ENCODE measurements at places on chromosomes 1 and 21.

- DNase-seq, result no peak
These were observed 1502.5 kb downstream of the KCNT2 start for GRCh38 chr1:195105773-195106172.

GRCh38 chr1:98360864-98361263, 300.7 kb upstream of the SNX7 start:
- DNase-seq, result no peak

- no peak for DNase-seq
These were observed 4.7 kb downstream of the PRKACB start for GRCh38 chr1:84148758-84149157.

- DNase-seq, result no peak
These were observed 11.9 kb downstream of the WNT9A start for GRCh38 chr1:227935826-227936225.

DNA sequence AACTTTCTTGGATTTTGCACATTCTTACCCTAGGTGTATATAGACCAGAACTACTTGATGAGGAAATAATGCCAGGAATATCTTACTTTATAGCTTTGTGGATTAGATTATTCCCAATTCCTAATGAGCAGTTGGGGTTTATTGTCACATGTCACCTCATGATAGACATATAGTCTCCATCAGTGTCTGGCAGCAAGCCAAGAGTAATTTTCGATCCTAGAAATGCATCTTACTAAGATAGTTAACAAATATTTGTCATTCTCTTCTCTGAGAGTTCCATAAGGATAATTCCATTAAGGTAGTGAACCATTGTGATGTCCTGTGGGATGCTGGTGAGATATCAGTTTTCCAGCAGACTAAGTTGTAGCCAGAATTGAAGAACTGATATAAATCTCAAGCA, 1282.9 kb upstream of the B3GALT2 start:
- DNase-seq, result no peak

- DNase-seq, result no peak
These were observed 789 bp downstream of the BTF3L4 start for GRCh38 chr1:52056937-52057231.

DNA sequence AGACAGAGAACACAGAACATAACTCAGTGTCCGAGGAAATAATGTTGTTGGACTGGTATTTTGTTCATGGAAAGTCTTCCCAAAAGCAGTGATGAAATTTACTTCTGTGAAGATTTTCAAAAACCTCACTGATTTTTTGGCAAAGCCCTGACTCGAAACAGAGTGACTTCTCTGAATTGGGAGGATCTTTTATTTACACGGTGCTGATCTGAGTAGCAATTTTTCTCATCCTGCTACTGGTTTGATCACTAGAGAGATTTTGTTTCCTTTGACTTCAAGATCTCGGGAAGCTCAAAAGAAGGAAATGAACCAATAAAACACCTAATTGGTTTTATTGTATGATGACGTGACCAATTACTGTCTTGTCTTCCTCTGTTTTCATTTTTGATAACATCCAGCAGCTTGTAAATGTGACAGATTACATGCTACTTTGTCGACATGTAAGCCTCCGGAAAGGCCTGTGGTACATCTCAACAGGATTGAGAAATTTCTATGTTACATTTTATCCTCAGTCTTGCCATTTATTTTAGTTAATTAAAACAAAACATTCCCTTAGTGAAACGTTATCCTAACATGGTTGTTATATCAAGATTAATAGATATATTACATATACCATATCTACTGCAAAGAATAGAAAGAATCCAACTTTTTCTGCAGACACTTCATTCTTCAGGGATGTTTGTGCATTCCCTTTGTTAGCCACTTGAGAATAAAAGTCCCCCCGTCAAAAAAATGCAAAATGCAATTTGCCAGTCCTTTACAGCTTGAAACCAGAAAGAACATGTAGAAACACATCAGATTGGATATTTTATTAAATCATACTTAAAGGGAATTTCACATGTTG, 42.8 kb upstream of the IFI44L start:
- no peak for DNase-seq

- DNase-seq, result no peak
These were observed 711.2 kb downstream of the KCNT2 start for GRCh38 chr1:195897076-195897475.

- DNase-seq, result no peak
These were observed 287.8 kb upstream of the USP25 start for GRCh38 chr21:15441992-15442391.

DNA sequence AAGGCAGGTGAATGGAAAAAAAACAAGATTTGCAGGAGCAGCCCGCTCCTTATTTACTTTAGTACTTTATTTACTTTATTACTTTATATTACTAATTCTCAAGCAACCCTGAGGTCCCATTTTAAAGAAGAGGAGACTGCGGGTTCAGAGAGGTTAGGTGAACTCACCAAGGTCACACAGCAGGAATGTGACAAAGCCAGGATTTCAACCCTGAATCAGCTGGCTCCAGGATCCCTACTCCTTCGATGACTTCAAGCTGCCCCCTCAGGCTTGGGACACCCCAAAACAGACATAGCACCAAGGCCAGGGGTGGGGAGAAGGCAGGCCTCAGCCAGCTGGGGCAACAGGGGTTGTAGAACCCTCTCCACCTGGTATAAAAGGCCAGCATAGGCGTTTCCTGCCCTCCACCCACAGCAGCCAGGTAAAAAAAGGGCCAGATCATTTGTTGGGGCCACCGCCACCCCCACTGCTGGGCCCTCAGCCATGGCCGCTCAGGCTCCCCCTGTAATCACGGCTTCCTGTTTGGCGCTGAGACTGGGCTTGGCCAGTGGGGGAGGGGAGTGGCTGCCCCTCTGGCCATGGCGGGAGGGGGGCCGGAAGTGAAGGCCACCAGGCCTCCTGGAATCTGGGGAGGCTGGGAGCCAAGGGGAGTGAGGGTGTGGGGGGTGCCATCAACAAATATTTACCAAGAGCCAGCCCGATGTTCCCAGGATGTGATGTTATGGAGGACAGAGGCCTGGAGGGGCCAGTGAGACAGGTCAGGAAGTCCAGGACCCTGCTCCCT, 6.6 kb downstream of the SDC3 start:
- no peak for DNase-seq

GRCh38 chr1:41291195-41291594, 49.1 kb upstream of the SCMH1 start:
- DNase-seq, result no peak

DNA sequence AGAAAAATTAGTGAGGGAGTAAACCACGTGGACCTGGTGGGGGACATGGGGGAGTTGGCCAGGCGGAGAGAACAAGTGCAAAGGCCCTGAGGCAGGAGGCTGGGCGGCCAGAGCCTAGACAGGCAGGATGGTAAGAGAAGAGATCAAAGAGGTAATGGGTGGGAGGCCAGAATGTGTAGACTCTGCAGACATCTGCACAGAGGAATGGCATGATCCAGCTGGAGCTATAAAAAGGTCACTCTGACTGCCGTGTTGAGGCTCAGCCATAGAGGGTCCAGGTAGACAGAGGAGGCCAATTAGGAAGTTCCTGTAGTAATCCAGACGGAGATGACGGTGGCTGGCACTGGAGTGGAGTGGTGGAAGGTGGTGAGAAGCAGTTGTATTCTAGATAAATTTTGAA, 3.6 kb downstream of the H6PD start:
- DNase-seq, result no peak

GRCh38 chr1:81379430-81379829, 421.3 kb upstream of the ADGRL2 start:
- DNase-seq, result no peak

GRCh38 chr1:236058141-236058934, 6.6 kb downstream of the NID1 start:
- DNase-seq, result no peak

- DNase-seq, result no peak
These were observed 228.6 kb downstream of the DSCAM start for GRCh38 chr21:40618191-40618973.

DNA sequence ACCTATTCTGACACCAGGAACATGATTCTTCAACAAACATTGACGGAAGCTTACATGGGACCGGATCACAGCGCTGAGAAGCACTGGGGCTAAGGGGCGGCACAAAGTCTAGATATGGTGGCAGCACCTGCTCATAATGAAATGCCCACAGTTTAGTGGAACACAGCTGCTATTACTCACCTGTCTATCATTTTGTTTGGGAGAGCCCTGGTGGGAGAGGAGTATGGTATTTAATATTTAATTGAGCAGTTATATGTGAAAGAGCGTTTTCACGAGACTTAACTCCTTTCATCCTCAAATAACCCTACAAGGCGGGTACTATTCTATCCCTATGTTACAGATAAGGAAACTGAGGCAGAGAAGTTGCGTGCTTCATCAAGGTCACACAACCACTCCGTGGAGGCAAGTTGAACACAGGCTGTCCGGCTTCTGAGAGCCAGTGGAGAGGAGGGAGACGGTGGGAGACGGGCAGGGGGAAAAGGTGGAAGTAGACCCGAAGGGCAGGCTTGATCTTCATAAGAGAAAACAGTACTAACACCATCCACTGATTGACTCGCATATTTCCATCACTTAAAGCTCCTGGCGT, 790 bp upstream of the TSNAX start:
- no peak for DNase-seq

GRCh38 chr1:176579087-176579486, 116.1 kb downstream of the PAPPA2 start:
- no peak for DNase-seq

DNA sequence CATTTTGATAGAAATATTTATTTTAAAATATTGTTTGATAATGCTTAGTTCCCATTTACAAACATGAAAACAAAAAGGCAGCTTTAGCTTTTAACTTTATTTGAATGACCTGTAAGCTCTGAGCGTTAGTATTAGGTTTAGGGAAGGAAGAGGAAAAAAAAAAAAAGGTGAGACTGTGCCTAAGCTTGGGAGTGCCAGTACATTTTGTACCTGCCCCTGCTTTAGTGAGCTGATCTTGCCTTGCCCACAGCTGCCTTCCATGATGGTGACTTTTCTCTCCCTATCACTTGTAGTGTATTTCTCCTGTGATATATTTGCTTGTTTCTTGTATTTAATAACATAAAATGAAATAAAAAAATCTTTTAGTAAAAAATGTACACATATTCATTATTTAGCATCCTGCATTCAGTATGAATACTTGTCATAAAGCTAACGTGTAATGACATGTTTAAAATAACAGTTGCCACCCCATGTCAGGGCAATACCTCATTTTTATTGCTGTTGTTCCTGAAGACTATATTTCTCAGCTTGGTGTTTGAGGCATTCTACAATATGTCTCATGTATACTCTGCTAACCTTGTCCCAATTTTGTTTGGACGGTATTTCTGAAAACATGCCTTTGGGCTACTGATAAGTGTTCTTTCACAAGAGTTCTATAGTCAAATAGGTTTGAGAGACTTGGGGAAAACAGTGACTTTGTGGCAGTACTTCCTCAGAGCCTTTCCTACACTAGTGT, 76.3 kb downstream of the NEK7 start:
- no peak for DNase-seq

DNA sequence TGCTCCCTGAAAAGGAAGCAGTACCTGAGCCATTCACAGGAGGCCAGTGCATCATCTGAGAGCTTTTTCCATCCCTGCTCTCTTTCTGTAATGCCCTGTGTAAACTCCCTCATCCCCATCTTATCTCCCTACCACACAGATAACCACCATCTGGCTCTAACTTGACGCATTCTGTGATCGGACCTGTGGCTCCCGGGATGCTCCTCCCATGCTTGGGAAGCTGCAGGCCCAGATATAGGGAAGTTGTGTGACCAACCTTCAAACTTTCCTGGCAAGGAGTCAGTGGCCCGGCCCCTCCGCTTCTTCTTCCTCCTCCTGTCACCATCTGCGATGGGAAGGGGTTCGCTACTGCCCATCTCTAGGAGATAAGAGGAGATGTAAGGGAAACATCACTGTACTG, 21.1 kb downstream of the MKNK1 start:
- DNase-seq, result no peak

DNA sequence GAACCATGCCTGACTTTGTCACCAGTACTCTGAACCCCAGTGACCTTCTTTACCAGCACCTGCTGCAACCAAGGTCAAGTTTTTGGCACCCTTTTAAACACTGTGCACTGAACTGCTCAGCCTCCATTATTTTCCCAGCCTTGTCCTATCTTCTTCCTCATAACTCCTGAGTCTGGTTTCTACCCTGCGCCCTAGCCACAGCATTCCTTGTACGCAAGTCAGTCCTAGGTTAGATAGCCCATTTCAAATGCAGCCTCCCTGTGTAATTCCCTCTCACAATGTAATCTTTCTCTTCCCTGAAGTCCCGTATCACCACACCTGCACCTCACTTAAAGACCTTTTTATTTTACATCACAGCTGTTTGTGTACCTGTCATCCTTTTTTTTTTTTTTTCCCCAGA, 37.2 kb downstream of the DNTTIP2 start:
- DNase-seq, result no peak

DNA sequence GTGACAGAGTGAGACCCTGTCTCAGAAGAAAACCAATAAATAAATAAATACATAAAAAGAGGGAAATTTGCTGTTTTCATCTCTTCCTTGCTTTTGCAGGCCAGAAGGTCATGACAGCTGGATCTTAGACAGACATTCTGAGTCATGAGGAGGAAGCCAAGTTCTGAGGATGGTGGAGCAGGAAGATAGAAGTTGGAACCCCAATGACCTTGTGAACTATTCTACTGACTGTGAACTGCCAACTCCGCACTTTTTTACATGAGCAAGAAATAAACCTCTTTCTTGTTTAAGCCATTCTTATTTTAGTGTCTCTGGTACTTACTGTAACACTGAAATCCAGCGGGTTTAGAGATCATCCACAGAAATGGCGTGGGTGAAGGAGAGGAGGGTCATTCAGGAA, 8.5 kb downstream of the CD84 start:
- DNase-seq, result no peak

DNA sequence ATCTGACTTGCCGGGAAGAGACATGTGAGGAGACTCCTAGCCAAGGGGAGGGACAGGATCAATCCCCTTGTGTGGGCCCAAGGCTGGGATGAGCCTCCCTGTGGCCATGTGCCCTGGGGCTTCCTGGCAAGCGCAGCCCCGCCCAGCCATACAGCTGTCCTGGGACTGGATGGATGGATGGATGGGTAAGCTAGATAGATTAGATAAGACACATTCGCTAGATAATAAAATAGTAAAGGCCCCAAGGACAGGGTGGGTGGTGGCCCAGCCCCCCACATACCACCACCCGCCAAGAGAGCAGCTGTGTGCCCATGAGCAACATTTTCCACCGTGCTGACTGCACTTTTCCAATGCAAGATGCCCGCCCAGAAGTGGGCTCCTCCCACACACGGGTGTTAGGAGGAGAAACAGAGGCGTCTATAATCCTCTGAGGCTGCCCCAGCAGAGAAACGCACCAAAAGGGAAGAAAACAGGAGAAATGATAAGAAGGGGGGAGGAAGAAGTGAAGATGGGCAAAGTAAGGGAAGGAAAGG, 25.1 kb downstream of the ZBTB17 start:
- DNase-seq, result no peak
